Esophagus squamous epithelium (tissue), 5 donors: ENCODE measurements at places on chromosomes 12 and 14.

DNA sequence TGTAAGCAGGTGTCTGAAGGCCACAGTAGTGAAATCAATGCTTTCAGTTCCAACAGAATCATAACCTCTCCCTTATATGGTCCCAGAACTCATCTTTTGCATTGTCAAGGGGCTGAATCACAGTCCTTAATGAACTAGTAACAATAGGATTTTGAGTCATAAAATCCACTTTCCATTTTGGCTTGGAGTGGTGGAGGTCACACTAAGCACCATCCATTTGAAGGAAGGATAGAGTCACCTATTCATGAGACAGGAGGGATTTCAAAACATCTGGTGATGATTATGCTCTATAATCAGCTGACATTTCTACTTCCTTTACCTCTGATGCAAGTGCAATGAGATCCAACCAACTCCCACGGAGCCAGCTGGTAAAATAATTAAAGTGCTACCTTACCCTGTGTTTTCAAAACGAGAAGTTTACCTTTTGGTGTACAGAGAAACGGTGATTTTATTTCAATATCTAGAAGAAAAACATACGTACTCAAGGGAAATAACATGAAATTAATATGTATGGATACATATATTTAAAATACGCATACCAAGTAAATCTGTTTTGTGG lies 59.1 kb downstream of the TMEM132D start:
- DNase-seq, result no peak

DNA sequence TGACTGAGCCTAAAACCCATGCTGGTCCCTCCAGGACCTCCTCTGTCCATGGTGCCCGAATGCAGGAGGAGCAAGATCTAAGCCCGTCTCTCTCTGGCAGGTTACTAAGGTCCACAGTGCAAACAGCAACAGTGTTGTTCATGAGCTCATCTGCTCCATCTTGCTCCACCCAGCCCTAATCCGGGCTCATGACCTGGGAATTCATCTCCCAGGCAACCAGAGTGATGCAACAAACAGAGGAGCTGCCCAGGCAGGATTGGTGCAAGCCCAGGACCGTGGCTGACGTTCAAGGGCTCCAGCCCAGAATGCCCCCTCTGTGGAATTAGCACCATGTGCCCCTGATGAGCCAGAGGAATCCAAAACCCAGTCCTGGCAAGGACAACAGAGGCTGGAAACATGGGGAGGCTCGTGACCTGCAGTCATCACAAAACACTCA lies 29.9 kb downstream of the HSPB8 start:
- no peak for DNase-seq

- no peak for DNase-seq
Observed at GRCh38 chr14:106436310-106436905, 910.0 kb downstream of the TMEM121 start.

- DNase-seq, result no peak
Observed at GRCh38 chr14:90201344-90201743, 55.0 kb upstream of the PSMC1 start.

GRCh38 chr12:50840809-50841487 lies 1.8 kb upstream of the TMPRSS12 start:
- DNase-seq, result no peak

DNA sequence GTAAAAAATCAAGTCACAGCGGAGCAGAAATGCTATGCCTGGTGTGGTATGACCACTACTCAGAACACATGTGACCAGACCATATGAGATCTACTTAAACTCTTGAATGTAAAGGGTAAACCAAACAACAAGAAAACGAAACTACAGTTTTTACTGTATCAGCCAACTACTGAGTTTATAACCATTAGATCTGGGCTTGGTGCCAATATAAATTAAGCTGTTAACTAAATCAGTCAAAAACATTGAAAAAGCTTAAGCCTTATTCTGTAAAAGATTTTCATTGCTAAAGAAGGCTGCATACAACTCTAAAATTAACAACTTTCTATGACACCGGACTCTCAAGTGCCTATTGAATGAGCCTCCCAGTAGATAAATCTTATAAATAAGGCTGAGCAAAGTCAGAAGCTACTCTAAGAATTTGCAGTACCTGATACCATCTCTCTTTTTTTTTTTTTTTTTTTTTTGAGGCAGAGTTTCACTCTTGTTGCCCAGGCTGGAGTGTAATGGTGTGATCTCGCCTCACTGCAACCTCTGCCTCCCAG lies 35.4 kb downstream of the SPTLC2 start:
- no peak for DNase-seq

DNA sequence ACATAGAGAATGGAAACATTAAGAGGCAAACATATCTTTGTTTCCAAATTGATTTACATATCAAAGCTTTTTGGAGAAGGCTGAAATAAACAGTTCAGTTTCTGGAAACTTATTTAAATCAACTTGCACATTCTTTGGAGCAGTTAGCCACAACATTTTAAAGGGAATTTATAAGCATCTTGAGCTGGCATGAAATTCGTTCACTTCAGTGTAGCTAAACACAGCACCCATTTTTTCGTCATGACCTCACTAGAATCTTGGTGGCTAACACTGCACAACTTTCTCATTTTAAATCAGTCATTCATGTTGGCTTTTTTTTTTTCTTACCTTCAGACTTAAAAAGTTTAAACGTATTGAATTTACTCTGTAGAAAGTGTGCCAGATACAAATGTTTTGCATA lies 1139.9 kb upstream of the FLRT2 start:
- DNase-seq, result no peak

- no peak for DNase-seq
Observed at GRCh38 chr12:49825360-49825970, 2.7 kb downstream of the NCKAP5L start.

- DNase-seq, result peak; percentile 21
Observed at GRCh38 chr12:57726151-57726883, 12.2 kb downstream of the AGAP2 start.

- DNase-seq, result no peak
Observed at GRCh38 chr12:56677680-56678079, 10.4 kb downstream of the PTGES3 start.

- DNase-seq, result no peak
Observed at GRCh38 chr14:105015905-105016304, 5.0 kb downstream of the CDCA4 start.

DNA sequence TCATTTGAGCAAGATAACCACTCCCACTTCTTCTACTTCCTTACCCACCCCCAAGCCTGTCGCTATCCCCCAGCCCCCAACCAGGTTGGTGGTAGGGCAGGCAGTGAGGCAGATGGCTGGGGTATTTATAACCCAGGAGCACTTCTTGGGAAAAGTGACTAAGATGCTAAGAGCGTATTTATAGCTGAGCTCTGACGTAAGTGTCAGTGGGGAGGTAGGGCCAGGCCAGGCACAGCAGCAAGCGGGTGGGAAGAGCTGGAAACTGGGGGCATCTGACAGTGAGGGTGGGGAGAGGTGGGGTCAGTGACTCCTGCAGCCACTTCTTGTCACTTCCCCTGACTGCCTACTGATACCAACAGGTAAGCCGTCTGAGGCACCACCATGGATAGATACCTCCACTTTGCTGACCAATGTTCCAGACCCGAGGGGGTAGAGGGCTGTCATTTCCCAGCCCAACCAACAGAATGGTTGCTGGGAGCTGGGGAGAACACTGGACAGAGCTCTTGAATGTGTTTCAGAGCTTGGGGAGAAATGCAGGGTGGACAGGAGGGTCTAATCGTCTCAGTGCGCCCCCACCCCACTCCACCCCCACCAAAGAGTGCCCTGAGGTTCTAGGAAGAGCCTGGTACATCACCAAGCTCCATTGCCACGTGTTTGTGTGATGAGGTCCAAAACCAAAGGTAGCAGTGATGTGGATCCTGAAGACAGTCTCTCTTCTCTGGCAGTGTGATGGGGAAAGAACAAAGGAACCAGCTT lies 2.7 kb upstream of the INHBE start:
- no peak for DNase-seq

DNA sequence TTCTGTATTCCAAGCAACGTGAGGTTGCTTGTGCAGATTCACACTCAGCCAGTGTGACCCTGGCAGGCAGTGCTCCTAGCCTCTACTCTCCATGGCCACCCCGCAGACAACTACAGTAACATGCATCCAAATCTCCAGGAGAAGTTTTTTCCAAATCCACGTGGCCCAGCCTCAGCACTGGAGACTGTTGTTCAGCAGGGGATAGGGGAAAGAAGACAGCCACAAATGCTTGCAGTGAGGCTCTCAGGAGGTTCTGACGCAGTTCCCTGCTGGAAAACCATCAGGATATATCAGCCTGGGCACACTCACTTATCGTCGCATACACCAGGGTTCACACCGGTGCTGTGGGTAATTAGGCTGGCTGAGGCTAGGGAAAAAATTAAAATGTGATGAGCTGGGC lies 16.2 kb downstream of the IQSEC3 start:
- no peak for DNase-seq

- DNase-seq, result no peak
Observed at GRCh38 chr14:21631084-21631483, 3.7 kb downstream of the OR10G2 start.

DNA sequence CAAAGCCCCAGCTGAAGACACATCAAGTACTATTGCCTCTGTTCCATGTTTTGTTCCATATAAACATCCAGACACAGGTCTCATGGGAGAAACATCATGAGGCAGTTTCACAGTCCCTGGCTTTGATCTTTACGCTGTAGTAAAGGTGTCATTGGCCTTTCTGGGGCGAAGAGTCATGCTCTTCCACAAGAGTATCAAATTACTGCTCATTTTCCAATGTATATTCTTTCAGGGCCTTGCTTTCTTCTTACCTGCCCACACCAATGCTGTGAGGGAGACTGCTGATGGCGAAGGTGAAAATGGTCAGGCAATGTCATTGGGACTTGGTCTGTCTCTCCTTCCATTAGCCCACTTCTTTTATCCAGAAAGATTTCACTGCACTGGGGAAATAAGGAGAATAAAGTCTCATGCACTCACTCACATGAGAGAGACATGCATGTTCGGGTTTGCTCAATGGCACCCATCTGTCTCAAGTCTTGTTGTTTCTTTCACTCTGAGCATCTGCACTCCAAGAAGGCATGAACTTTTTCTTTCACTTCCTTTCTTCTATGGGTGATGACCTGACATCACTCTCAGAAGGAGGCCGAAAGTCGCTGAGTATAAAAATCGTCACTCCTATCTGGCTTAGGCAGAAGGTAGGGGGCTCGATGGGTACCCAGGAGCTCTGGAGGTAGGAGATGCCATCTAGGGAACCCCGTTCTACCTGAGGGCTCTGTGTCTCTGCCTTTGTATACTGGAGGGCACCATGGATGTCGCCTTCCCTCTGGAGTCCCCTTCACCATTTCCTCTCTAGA lies 1.3 kb upstream of the JDP2 start:
- DNase-seq, result no peak

DNA sequence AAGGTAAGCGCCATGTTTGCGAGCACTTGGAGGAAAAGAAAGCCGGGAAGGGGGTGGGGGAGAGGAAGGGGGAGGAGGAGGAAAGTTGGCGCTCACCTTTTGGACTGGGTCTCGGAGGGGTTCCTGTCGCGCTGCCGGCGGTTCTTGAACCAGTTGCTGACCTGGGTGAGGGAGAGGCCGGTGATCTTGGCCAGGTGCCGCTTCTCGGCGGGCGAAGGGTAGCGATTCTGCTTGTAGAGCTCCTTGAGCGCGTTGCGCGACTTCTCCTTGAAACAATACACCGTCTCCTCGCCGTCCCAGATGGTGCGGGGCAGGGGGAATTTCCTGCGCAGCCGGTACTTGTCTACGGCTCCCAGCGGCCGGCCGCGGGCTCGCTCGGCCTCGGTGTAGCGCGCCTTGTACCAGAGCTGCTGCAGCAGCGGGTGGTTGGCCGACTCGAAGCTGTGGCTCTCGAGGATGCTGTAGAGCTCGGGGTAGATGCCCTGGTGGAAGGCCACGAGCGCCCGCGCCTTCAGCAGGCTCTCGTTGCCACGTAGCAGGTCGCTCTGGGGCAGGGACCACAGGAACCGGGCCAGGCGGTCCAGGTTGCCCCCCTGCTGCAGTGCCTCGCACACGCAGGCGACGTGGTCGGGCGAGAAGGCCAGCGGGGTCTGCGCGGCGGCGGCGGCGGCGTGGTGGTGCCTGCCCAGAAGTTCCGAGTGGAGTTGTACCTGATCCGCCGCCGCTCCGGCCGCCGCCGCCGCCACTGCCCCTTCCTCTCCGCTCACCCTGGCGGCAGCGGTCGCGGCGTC lies 840 bp downstream of the SIX4 start:
- DNase-seq, result no peak

GRCh38 chr12:116247377-116247776 lies 30.1 kb downstream of the MED13L start:
- DNase-seq, result no peak

- no peak for DNase-seq
Observed at GRCh38 chr14:71362920-71363584, 455.8 kb downstream of the PCNX1 start.

DNA sequence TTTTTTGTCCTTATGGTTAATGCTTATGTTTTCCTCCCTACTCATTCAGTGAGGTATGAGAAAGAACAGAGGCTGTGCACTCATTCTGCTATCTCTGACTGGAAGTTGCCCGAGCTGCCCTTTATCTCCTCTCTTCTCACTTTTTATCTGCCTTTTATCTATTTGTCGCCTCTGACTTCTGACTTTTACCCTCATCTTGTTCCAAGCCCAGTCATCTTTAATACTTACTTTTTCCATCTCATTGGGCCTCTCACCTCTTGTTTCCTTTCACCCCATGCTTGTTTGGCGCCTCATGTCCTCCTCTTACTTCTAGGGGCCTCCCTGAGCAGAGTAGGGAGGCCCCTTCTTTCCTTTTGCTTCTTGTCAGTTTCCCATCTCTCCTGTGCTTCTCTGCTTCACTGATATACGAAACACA lies 50.7 kb downstream of the DIP2B start:
- no peak for DNase-seq

DNA sequence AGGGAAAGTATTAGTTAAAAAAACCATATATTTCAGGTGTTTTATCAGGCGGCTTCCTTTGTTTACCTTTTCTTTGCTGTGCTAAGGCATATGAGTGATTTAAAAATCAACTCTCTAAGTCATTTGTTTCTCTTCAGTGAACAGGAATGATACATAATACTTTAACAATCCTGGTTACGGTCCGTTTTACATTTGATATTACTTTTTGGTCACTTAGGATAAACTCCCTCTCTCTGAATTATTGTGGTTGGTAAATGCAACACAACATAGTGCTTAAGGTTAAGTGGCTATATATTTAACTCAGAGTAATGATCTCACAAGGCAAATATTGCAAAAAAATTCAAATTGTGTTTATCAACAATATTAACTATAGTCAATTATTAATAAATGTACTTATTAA lies 32.7 kb upstream of the AKAP6 start:
- DNase-seq, result no peak

DNA sequence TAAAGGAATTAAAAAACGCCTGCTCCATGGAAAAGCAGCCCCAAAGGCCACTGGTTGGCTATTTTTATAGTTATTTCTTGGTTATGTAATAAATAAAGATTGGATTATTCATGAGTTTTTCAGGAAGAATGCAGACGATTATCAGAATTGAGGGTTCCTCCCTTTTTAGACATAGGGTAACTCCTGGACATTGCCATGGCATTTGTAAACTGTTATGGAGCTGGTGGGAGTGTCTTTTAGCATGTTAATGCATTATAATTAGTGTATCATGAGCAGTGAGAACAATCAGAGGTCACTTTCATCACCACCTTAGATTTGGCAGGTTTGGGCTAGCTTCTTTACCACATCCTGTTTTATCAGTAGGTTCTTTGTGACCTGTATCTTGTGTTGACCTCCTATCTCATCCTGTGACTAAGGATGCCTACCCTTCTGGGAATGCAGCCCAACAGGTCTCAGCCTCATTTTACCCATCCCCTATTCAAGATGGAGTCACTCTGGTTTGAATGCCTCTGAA lies 728.7 kb downstream of the GALC start:
- no peak for DNase-seq

GRCh38 chr12:67056329-67056728 lies 212.8 kb upstream of the CAND1 start:
- DNase-seq, result no peak
